ENCODE measurements at places on chromosomes 2 and 18.

DNA sequence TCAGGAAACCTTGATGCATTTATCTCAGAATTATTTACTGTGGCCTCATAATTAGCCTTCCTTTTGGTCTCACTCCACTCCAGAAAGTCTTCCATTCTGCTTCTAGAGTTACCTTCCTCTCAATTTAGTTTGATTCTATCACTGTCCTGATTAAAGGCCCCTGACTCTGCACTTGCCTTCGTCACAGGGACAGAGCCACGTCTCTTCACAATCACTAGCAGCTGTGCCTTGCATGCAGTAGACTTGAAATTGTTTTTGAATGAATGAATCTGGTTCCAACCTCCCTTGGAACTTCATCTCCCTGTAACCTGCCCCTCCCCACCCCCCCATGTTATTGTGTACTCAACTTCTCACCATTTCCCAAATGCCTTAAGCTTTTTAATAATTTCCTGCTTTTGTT, 52.4 kb downstream of the OSBPL6 start:
- no peak for DNase-seq

DNA sequence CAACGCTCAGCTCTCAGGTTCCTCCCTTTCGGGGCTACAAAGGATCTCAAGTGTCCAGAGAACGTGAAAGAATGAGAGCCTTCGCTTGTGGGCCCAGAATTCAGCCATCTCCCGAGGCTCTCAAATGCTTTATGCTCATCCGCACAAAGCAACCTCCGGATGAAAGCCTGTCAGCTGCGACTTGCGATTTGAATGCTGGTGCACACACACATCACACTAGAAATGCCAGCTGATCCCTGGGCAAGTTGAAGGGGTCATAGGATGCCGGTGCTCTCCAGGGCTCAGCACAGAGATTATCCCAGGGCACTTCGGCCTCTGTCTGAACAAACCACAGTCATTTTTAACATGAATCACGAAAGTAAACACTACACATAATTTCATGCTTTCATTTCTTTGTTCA, 141.8 kb upstream of the MYT1L start:
- no peak for DNase-seq

DNA sequence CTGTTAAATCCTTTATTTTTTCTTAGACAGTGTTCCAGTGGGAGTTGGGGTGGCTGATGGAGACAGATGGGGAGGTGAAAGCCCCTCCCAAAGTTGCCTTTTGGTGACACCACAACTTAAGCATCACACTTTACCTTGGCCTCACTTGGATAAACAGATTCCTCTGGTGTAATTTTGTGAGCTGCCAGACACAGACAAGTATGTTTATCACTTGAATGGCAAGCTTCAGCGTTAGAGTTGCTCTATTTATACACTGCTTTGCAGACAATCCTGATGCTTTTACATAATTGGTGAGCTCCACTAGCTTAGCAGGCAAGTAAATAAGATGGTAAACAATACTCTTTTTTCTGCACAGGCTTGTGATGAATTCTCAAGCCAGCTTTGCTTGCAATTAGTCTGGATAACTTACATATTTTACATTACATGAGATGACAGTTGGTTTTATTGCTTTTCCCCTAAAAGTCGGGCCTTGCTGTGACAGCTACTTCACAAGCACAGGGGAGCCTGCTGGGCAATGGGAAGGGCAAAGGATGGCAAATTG, 226.2 kb downstream of the SLC8A1 start:
- DNase-seq = no peak

GRCh38 chr18:46369323-46369722, 265.1 kb downstream of the HAUS1 start:
- no peak for DNase-seq

DNA sequence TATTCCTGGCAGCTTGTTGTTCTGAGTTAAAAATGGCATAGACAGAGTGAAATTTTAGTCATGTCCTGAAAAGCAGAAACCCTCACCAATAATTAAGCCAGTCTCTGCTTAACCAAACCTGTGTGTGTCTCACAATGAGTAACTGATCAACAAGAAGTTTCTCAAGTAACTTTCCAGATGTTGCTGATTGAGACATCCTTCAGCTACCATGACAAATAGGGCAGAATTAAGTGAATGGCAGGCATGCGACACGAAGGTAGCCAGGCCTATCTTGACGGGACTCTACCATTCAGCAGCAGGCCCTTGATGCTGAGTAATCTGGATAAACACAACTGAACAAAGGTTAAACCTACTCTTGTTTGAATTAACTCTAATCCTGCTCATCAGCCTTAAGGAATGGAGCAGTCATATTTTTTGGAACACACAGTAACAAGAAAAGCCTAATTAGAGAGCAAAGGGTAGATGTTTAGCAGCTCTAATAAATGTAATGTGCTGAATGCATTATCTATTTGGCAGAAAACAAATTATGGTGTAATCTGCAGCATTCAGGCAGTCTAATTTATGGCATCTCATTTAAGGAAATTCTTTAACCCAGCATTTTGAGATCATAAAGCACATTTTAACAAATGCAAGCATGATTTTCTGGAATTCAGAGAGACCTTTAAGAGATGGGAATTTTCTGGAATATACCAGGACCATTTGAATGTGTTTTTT, 159.5 kb upstream of the EPHA4 start:
- no peak for DNase-seq
